ENCODE measurements at places on chromosomes 5 and 9.

DNA sequence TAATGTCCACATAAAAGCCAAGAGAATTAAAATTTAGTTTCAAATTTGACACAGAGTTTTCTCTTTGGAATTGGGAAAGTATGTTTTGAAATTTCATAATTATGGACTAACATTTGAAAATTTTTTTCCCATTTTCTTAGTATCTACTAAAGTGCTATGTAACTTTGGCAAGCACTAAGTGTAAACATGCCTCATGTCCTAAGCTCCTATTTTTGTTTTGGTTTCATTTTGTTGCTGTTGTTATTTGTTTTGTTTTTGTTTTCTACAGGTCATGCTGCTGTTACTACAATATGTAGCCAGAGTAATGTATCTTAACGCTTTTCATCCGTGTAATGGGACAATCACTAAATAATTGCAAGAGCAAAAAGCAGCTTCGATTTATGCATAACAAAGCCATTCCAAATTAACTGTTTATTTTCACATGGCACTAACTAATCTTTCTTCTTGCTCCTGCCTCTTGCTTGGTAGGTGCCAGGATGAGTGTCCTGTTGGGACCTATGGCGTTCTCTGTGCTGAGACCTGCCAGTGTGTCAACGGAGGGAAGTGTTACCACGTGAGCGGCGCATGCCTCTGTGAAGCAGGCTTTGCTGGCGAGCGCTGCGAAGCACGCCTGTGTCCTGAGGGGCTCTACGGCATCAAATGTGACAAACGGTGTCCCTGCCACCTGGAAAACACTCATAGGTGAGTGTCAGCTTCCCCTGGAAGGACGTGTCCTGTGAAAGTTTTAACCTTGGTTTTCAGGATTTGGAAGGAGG, 107.3 kb upstream of the PRRC1 start:
- DNase-seq = no peak

DNA sequence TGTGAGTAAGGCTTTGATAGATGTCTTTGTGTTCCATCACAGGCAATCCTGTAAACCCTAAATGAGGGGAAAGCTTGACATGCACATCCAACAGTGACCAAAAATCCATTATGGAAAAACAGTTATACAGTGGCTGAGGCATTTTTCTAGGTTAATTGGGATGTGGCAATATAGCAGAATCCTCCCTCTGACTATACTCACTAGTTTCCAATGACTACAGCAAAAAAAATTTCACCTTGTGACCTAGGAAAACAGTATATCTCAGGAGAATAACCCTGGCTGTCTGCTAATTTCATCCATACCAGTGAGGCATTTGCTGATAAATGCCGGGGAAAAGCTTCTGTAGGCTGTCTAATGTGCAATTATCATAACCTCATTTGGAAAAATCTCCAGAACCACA, 49.9 kb upstream of the SNCAIP start:
- DNase-seq = no peak

GRCh38 chr5:159481751-159482150, 151.5 kb upstream of the IL12B start:
- DNase-seq = no peak

DNA sequence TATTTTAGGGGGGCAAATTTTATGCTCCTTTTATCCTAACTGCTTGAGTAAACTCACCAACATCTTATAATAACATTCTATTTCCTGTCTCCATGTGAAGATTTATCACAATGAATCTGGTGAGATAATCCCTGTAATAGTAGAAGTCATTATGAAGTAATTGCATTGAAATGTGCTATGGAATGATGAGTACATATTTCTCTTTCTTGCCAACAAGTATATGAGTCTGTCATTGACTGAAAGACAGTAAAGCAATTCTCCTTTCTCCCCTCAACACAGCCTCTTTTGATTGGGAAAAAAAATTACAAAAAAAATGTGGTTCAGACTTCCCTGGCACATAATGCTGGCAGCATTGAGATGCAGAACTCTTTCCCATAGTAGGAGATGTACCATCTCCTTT, 459.2 kb upstream of the RGMB start:
- DNase-seq = no peak

GRCh38 chr5:56833325-56833724, 18.0 kb downstream of the MAP3K1 start:
- no peak for DNase-seq

- DNase-seq = no peak
Observed at GRCh38 chr5:83657807-83658525, 62.7 kb downstream of the HAPLN1 start.

DNA sequence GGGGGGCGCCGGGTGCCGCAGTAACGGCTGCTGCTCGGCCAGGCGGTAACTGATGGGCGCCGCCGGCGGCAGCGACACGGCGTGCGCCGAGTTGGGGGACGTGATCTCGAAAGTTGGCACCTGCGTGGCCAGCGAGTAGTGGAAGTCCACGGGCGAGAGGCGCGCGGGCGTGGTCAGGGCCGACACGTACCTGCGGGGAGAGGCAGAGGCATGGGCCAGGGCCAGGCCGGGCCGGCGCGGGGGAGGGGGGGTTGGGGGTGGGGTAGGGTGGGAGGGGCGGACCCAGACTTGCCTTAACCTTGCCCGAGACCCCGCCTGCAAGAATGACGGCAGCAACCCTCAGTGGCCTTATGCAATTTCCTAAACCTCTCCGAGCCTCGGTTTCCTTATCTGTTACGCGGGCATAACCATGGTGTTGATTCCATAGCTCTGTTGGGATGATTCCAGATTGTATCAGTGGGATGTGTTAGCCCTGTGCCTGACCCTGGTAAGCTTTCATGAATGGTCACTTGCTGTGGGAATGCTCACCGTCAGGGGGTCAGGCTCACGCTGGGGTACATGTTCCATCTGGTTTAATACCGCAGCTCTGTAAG, 53.0 kb downstream of the PSD2 start:
- peak; percentile 43 for DNase-seq

DNA sequence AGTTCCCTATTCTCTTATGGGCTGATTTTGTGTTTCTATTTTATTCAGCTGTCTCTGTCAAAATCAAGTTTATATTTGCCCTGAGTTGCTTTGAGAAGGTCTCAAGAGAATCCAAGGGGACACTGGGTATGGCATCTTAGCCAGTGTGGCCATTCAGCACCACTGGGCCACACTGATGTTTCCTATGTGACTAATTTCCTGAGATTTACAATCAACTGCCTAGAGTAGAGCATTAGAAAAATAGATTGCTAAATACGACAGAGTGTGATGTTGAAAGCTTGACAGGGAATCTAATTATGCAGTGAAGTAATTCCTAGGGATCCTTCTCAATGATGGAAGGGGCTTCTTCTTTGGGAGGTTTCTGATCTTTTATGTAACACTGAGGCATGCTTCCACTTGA, 141.7 kb downstream of the SV2C start:
- DNase-seq = no peak

GRCh38 chr5:146643776-146644175, 127.8 kb upstream of the GPR151 start:
- DNase-seq = no peak

DNA sequence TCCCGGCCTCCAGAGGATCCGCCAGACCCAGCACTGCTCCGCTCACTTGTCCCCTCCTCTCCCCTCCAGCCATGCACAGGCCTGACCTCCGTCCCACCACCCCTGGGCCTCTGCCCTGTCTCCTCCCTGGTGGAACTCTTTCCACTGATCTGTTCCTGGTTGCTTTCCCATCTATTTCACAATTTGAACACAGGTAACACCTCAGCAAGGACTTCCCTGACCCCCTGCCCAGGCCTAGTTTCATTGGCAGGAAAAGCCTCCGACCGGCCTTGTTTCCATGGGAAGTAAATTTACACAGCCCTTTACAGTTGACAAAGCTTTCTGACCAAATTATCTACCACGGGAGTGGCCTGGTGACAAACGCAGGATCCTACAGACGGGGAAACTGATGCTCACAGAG, 14.8 kb downstream of the QSOX2 start:
- no peak for DNase-seq

GRCh38 chr5:93034621-93035590, 546.1 kb downstream of the NR2F1-AS1 start:
- DNase-seq = no peak

GRCh38 chr5:172361566-172362238, 78.1 kb upstream of the UBTD2 start:
- DNase-seq = peak; percentile 79

DNA sequence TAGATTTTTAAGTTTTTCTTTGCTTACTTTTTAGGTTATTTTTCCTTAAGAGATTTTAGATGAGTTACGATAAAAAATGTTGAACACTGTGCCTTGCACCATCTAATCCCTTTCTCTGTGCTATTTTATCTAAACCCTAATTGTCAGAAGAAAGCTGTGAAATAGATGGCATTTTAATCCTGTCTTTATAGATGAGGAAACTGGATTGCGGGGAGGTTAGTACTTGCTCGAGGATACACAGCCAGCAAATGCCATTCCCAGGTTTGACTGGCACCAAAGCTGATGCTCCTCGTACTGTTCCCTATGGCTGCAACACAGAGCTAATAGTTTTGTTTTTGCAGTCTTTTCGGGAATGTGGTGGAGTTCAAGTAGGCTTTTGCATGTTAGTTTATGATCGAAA, 82.7 kb downstream of the ZSWIM6 start:
- no peak for DNase-seq

DNA sequence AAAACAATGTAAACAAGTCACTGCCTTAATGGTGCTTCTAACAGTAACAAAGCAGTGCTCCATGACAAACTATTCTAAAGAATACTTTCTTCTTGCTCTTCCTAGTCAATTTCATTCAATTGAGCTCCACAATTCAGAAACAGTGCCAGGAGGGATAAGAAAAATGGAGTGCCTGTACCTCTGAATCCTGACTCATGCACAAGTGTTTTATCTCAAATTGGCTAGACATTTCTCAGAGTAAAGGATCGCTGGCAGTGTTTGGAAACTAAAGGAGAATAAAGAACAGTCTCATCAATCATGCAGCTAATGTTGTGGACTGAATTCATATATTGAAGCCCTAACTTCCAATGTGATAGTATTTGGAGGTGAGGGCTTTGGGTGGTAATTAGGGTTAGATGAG, 27.6 kb downstream of the SLC25A51 start:
- DNase-seq = no peak

GRCh38 chr9:111195766-111196165, 134.3 kb downstream of the OR2K2 start:
- no peak for DNase-seq

- DNase-seq = no peak
Observed at GRCh38 chr5:163459462-163459818, 462 bp downstream of the NUDCD2 start.

All from CD4-positive, alpha-beta T cell treated with Interferon gamma for 1 hour (primary cell).